Activated CD4-positive, alpha-beta T cell treated with anti-CD3 and anti-CD28 coated beads, Interleukin-2, Interleukin-6, amounts not matched to agents 100 ng/mL and 50 ng/mL, durations not matched to agents 16 hours and 8 hours (primary cell): ENCODE measurements at places on chromosomes 7 and 10.
A peak's percentile ranks its signal among the peaks of the same experiment; 100 is the strongest.

DNA sequence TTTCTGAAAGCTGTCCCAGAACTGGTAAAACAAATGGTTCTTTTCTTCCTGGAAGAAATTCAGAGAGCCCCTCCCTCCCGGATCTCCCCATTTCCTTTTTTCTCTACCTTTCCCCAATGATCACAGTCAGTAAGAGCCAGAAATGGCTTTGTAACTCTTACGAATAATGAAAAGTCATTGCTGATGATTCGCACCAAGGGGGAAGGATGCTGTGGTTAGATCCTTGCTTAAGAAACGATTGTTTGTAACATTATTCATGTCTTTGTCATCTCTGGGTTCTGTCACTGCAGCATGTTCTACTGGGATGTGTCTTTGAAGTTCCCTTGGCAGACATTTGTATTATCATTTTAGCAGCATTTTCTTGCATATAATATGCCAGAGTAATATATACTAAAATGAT lies 138.9 kb downstream of the CACNB2 start:
- no peak for DNase-seq

DNA sequence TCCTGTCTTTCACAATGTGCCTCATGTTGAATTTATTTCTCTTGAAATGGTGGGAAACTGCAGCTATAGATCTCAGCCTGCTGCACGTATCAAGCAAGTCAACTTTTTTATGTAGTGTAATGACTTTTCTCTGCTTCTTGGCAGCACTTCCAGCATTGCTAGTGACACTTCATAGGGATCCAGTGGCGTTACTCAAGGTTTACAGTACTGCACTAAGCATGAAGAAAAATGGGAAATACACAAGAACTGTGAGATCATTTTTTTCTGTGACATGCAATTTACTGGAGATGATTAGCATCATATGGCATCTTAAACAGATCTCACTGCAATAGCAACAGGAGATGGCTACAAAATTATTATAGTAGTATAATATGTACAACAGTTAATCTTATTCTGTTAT lies 90.9 kb downstream of the POLR1F start:
- DNase-seq = no peak

DNA sequence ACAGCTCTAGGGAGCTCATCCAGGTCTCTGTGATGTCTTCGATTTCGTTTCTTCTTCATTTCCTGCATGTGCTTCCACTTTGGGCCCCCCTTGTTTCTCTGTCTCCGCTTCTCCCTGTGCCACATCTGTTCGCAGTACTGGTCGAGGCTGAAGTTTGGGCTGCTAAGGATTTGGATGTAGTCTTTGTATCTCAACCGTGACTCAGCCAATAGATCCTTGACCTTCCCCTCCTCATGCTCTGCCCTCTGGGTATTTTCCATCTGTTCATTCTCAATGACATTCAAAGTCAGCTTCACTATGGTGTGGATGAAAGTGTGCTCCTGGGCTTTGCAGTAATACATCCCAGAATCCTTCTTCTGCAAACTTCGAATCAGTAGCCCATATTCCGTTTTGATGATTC lies 187.4 kb downstream of the SEMA3D start:
- no peak for DNase-seq

- DNase-seq = peak; percentile 95
Observed at GRCh38 chr7:65981965-65982792, at the start of gene GUSB. Gene GUSB, minus strand, starts transcription at chr7:65982213. Its CDS starts 30 bp downstream, at chr7:65982183.

DNA sequence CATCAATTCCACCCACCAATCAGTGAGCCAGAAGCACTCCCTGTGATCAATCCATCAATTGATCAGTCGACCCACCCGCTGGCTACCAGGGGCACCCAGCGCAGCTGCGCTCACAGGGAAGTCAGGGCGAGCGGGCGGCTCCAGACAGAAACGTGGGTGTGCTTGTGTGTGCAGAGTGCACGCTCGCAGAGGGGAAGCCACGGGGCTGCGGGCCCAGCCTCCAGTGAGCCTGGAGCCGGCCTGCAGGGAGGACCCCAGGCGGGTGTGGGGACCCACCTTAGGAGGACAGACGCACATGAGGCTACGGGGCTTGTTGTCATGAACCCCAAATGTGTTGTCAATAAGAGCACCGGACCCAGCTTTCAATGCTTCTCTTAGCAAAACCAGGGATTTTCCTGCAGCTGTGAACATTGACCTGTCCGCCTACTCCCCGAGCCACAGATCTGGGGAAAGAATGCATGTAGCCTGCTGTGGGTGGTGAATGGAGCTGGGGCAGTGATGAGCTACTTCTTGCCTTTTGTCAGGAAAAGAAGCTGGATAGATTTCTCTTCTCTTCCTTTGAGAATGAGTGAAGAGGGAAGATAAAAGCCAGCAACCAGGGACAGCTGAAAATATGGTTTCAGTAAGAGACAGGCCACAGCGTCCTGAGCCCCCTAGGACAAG lies 497.8 kb downstream of the DNAJB6 start:
- no peak for DNase-seq

DNA sequence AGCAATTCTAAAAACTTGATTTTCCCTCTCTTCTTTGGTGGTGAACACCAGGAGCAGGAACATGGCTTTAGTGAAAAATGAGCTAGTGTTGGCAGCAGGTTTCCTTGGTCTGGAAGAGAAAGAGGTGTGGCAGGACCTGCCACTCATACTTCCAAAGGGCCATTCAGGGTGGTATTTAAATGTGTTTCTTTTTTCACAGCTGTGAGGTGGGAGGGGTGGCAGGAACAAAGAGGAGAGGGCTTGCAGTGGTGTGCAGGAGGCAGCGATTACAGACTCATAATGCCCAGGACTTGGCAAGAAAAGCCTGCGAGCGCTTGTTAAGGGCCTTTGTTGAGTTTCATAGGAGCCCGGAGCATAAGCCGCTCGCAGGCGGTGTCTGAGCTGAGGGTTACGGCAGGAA lies 36.8 kb downstream of the WIPF3 start:
- DNase-seq = no peak

DNA sequence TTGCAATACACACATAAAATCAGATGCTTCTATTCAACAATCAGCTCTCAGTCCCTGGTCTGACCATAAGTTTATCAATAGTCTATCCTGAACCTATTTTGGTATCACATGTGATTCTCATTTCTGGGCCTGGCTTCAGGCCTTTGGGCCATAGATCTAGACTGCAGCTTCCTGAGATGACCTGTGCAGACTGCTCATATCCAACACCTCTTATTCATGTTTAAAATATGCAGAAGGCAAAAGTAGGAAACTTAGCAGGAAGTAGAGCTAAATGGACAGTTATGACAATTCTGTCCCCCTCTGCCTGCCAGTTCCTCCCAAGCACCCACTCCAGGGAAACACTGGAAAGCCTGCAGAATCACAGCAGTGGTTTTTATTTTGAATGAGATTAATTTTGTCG lies 53.3 kb downstream of the C7orf25 start:
- no peak for DNase-seq

DNA sequence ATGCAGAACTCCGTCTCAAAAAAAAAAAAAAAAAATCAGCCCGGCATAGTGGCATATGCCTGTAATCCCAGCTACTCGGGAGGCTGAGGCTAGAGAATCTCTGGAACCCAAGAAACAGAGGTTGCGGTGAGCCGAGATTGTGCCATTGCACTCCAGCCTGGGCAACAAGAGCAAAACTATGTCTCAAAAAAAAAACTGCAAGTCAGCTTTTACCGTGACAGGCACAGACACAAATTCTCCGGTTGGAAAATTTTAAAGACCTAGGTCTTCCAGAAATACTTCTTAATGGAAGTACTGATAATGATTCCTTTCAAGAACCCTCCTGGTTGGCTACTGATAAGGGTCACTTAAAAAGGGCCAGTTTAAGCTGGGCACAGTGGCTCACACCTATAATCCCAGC lies 19.4 kb upstream of the ARPC1B start:
- DNase-seq = no peak

GRCh38 chr7:108211382-108212201 lies 81.4 kb upstream of the LAMB4 start:
- peak; percentile 6 for DNase-seq

GRCh38 chr7:152866791-152867501 lies 107.4 kb downstream of the ACTR3B start:
- DNase-seq = no peak

DNA sequence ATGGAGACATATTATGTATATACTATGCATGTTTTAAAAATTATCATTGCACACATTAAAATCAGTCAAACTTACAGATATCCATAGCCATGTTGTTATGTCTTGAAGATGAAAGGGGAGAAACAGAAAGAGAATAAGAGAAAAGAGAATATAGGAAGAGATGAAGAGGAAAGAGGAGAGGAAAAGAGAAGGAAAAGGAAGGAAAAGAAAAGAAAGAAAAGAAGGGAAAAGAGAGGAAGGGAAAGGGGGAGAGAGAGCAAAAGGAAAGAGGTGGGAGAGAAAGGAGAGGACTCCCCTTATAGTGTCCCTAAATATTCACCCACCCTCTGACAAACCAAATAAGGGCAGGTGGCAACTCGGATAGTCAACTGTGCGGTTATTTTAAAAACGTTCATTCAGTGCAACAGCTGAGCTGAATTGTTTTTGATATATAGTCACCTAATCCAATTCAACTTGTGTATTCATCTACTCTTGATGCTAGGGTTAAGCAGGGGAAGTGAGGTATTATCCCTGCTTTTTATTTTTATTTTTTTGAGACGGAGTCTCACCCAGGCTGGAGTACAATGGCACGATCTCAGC lies 14.6 kb downstream of the SVIL start:
- no peak for DNase-seq

- peak; percentile 72 for DNase-seq
Observed at GRCh38 chr7:50632561-50633413, 67.6 kb upstream of the DDC start.

- no peak for DNase-seq
Observed at GRCh38 chr10:69500864-69501468, 49.7 kb downstream of the TSPAN15 start.

- no peak for DNase-seq
Observed at GRCh38 chr7:18128846-18129245, 101.2 kb upstream of the PRPS1L1 start.

- no peak for DNase-seq
Observed at GRCh38 chr10:131773370-131774343, 127.2 kb upstream of the PPP2R2D start.

DNA sequence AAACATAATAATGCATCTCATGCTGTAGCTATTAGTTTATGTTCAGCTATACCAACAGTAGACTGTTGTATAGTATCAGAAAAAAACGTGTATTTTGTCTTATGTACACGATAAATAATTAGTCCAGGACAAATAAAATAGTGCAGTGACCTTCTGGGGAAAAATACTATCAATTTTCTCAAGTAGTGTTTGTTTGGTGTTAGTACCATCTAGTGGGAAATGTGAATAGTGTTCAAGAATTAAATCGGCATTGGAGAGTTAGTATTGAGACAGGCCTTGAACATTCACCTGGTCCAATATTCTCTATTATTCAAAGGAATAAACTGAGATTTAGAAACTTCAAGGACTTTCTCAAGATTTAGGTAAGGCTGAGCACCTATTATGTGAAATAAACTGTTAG lies 21.7 kb upstream of the OR2A5 start:
- no peak for DNase-seq

DNA sequence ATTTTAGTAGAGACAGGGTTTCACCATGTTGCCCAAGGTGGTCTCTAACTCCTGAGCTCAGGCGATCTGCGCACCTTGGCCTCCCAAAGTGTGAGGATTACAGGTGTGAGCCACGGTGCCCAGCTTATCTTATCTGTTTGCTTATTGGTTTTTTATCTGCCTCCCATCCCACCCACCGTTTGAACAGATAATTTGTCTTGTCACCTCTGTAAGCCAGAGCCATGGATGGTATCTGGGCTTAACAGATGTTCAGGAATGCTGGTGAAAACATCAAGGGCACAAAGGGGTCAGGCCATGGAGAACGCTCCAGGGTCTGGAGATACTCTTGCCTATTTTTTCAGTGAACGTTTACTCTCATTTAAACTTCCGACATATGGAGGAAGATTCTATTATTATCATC lies 12.0 kb upstream of the NDST2 start:
- no peak for DNase-seq

DNA sequence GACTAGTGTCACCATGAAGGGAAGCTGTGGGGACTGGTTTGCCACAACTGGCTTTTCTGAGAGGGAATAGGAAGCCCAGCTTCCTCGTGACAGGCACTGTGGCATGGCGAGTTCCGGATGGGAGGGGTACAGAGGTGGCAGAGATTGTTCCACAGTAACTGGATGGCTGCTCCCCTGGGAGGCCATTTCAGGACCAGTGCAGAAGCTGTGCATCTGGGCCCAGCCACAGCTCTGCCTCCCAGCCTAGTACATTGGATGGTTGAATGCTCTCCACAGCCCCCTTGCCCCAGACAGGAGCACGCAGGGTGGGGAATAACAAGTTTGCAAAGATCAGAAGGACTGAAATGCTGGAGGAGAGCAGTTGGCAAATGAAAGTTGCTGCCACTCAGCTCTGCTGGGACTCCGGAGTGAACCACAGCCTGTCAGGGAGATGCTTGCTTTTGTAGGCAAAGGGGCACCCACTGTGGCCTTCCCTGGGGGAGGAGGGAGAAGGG lies 51.8 kb downstream of the GSDME start:
- no peak for DNase-seq

DNA sequence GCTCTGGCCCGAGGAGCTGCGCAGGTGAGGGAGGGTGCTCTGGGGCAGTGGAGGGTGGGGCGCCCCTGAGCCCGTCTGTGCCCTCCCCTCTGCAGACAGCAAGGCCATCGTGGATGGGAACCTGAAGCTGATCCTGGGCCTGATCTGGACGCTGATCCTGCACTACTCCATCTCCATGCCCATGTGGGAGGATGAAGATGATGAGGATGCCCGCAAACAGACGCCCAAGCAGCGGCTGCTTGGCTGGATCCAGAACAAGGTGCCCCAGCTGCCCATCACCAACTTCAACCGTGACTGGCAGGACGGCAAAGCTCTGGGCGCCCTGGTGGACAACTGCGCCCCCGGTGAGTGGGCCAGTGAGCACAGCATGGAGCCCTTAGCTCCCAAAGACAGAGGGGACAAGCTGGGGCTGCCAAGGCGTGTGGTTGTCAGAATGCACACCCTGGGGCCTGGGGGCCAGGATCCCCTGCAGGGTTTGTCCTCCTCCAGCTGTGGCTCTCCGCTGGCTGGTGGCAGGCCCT lies 5.1 kb downstream of the FLNC start:
- DNase-seq = no peak

- no peak for DNase-seq
Observed at GRCh38 chr10:79178614-79179163, 109.9 kb downstream of the ZMIZ1 start.
